Right ventricle myocardium superior (tissue), 1 donor: ENCODE measurements at places on chromosomes 2 and 18. TPM values are rescaled to one million over a fixed set of nuclear protein-coding genes. Genes with fewer than 3 reads are reported as not detected.

The TEX44 gene
- not detected for total RNA-seq

The METTL4 gene
- total RNA-seq, result 7.9 TPM

GRCh38 chr2:6148882-6149281 lies 456.7 kb downstream of the SOX11 start:
- DNase-seq, result no peak

The DYNAP gene
- total RNA-seq, result not detected

DNA sequence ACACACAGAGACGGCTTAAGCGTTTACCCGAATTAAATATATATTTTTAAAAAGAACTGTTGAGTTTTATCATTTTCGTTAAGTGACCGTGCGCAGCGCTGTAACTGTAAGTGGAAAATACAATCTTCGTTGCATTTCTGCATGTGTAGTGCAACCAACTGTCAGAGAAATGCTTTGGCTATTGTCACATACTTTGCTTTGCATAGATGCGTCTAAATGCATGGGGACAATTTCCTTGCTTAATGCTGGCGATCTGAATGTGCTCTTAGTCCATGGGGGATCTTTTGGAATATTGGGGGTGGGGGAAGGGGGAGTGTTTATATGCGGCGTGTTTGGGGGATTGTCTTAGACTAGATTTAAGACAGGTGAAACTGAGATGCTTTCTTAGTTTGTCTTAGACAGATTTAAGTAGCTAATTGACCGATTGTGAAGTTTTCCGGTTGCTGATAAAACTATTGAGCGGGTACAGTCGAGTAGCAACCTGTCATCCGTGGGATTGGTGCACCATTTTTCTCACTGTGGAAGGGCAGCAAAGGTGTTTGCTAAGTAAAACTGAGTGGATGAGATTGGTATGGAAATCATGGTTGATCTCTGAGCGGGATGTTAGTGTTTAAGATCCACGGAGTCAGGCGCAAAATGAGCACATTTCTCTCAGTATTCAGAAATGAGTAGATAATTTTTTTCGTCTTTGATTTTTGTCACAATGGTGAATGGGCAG lies 476 bp downstream of the VSNL1 start:
- DNase-seq, result no peak

GRCh38 chr2:20595439-20596192 lies 55.3 kb downstream of the HS1BP3 start:
- DNase-seq, result peak; percentile 48

GRCh38 chr18:3156325-3156640 lies 63.5 kb downstream of the MYOM1 start:
- DNase-seq, result no peak

- no peak for DNase-seq
These were observed 91.7 kb upstream of the EPC2 start for GRCh38 chr2:148552675-148553331.

DNA sequence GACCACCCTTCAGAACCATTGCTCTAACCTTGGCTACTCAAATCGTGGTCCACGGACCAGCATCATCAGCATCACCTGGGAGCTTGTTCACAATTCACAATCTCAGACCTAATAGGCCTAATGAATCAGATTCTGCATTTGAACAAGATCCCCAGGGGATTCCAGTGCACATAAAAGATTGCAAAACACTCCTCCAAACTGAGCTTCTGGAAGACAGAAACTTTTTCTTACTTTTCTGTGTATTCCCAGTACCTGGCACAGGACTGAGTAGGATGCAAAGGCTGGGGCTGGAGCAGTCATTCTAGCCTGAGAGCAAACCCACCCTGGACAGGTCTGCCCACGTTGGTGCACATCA lies 115.1 kb upstream of the COPS8 start:
- DNase-seq, result no peak

GRCh38 chr2:57368190-57368589 lies 678.4 kb upstream of the VRK2 start:
- DNase-seq, result no peak

- DNase-seq, result no peak
These were observed 159.1 kb upstream of the LHCGR start for GRCh38 chr2:48914477-48915089.

The PKDCC gene
- total RNA-seq, result 120 TPM

The KRTCAP3 gene
- 0.24 TPM for total RNA-seq

The ZNF892 gene
- total RNA-seq, result 2.9 TPM

DNA sequence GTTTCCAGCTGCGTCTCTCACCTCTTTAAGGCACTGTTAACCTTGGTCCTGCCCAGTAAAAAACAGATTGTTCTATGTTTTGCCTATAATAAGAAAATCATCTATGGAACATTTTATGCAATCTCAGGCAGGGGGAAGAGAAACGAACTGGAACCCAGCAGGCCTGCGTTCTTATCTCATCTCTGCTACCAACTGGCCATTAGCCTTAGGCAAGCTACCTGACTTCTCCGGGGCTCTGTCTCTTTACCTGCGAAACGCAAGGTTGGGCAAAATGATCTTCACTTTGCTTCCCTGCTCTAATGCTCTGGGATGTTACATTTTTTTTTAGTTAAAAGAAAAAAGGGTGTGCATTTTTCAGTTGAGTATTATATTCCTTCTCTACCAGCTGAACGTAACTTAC lies 70.5 kb upstream of the WIPF1 start:
- DNase-seq, result no peak

DNA sequence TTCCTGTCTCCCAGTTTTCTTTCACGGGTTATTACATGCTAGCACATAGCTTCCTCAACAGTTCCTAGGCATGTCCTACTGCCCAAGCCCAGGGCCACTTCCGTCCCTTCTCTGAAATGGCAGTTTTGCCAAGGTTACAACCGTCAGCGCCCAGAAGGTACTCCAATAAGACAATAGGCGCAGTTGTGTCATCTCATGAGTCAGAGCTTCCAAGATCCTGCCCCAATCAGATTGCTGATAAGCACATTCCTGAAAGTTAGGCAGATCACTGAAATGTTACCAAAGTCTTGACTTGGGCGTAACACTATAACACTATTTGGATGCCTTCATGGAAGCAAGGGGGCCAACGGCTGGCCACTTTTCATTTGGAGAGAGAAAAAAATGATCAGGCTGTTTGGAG lies 34.2 kb downstream of the GKN2 start:
- no peak for DNase-seq
